Left lung (tissue), 14 donors: ENCODE measurements at places on chromosomes 13 and 19. TPM values are rescaled to one million over a fixed set of nuclear protein-coding genes. Genes with fewer than 3 reads are reported as not detected.

DNA sequence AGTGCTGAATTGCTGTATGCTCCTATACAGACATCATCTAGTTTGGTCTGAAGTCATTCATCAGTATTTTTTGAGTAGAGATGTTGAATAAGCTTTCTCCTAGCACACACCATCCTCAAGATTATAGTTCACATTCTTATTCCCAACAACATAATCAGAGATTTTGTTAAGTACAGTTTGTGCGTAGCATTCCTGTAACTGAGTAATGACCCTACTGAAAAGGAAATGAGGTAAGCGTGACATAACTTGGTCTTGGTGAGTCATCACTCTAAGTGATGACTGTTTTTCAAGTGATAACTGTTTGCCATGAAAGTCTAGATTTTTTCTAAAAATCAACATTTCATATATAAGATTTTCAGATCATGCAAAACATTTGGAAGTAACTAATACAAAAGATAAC is 18.5 kb upstream of the FAM216B start:
- H3K4me3 ChIP-seq: no peak overlapping the region
- H3K36me3 ChIP-seq: no peaks in the 10 kb centered on the region
- no peaks in the 10 kb centered on the region for H3K4me1 ChIP-seq
- DNase-seq: no peak
- no peak overlapping the region for H3K27ac ChIP-seq

- no peak overlapping the region for H3K4me3 ChIP-seq
- H3K4me1 ChIP-seq: peaks cover 5% of the 10 kb centered on the region
- no peak overlapping the region for H3K27ac ChIP-seq
- H3K36me3 ChIP-seq: no peaks in the 10 kb centered on the region
- no peak for DNase-seq
- no peaks in the 10 kb centered on the region for H3K27me3 ChIP-seq
These were observed 35.0 kb downstream of the FAM124A start for GRCh38 chr13:51257187-51257586.

DNA sequence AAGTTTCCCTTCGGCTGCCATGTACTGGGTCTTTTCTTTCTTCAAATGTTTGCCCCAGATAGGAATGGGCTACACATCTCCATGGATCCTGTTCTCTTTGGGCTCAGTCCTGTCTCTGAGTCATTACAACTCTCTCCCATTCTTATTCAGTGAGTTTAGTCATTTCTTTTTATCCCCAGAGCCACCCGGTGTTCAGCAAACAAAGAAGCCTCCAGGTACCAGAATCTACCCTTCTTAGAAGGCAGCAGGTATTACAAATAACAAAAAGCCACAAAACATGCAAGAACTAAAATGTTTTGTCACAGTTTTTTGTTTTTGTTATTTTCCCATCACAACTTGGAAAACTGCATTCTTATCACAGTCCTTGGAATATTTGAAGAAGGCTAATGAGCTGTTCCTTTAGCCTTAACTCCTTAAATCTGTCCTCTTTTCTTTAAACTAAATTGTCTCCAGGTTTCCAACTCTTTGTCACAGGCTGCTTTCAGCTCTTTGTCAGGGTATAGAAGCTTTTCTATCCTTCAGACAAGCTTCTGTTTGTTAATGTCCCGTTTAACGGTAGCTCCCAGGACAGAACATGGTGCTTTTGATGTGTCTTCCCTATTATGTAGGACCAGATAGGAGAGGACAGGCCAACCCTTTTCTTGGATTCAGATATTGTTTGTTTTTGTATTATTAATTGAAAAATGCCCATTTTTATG is 215.5 kb upstream of the HTR2A start:
- no peak for DNase-seq
- H3K36me3 ChIP-seq: no peaks in the 10 kb centered on the region
- no peak overlapping the region for H3K4me3 ChIP-seq
- no peaks in the 10 kb centered on the region for H3K4me1 ChIP-seq
- no peak overlapping the region for H3K27ac ChIP-seq

DNA sequence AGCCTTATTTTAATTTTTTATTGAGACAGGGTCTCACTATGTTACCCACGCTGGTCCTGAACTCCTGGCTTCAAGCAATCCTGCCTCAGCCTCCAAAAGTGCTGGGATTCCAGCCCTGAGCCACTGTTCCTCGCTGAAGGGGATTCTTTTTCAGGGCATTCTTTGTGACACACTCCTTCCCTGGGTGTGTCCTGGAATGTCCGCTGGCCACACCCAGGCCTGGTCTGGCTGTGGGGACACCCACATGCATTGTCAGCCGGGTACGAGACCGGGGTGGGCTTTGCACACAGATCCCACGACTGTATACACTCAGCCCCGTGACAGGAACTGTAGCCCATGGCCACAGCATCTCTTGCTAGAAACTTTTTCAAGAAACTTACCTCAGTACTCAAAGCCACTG is 34.4 kb upstream of the GATAD2A start:
- peaks cover 56% of the 10 kb centered on the region for H3K4me1 ChIP-seq
- no peaks in the 10 kb centered on the region for H3K27me3 ChIP-seq
- peak overlapping the region; percentile 57 for H3K27ac ChIP-seq
- no peaks in the 10 kb centered on the region for H3K36me3 ChIP-seq

- DNase-seq: no peak
- no peaks in the 10 kb centered on the region for H3K27me3 ChIP-seq
- no peak overlapping the region for H3K27ac ChIP-seq
- H3K4me1 ChIP-seq: no peaks in the 10 kb centered on the region
- H3K36me3 ChIP-seq: no peaks in the 10 kb centered on the region
These were observed 10.6 kb upstream of the MTRF1 start for GRCh38 chr13:41273831-41274441.

DNA sequence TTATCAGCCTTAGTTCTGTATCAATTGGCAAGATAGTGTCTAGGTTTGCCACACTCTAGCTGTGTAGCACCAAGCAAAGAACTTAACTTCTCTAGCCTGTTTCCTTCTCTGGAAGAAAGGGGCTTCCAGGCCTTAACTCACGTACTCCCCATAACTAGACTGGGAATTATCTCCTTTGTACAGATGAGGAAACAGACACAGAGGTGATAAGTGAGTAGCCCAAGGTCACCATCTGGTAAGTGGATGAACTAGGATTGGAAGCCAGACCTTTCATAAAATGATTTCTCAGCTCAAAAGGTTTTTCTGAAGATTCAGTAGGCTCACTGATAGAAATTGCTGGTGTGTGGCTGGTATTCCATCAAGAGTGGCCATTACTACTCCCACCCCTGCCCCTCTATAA is 3.1 kb downstream of the ZNF428 start:
- H3K27me3 ChIP-seq: no peaks in the 10 kb centered on the region
- no peak overlapping the region for H3K4me3 ChIP-seq
- no peak overlapping the region for H3K27ac ChIP-seq
- H3K36me3 ChIP-seq: no peaks in the 10 kb centered on the region
- peaks cover 14% of the 10 kb centered on the region for H3K4me1 ChIP-seq
- DNase-seq: no peak

DNA sequence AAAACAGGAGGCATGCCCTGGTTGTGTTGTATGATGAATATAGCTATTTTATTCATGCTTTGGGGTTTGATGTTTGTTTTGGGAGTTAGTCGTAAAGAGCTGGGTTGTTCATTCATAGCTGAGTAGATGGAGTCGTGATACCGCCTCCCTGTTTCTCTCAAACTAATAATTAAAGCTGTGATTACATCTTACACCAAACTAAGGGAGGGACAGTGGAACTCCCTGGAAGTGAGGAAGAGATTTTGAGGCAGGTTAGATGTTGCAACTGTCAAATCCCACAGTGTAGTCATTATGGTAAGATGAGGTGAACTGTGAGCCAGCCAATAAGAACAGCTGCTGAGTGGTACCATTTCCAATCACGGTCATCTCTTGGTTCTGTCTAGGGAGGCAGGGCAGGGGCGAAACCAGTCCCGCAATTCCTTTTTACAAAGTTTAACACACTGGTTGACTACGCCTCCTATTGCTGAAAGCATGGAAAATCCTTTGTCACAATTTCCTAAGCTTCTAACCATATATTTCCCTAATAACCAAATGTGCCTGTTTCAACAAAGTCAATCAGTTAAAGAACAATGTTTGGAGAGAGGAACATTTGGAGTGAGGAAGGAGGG is 207.6 kb upstream of the SERP2 start:
- no peak for DNase-seq
- no peaks in the 10 kb centered on the region for H3K4me1 ChIP-seq
- H3K27me3 ChIP-seq: no peaks in the 10 kb centered on the region
- H3K27ac ChIP-seq: no peak overlapping the region
- no peaks in the 10 kb centered on the region for H3K36me3 ChIP-seq
- H3K4me3 ChIP-seq: no peak overlapping the region

DNA sequence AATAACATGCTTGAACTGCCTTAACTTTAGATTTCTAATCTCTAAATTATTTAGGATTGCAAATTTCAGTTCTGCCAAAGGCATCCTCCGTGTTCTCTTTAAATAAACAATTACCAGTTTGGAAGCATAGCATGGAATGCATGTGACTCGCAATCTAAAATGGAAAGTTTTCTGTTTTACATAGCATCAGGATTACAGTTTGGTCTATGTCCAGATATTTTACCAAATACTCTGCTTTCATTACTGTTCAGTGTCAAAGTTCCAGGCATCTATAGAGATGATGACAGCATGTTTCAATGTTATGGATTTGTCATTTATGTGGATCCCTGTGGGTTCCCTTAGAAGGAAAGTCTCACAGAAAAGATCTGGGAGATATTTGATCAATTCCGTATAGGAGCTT is 16.8 kb downstream of the FLT1 start:
- no peak overlapping the region for H3K4me3 ChIP-seq
- H3K36me3 ChIP-seq: no peaks in the 10 kb centered on the region
- no peaks in the 10 kb centered on the region for H3K4me1 ChIP-seq
- H3K27ac ChIP-seq: no peak overlapping the region
- DNase-seq: no peak
- peaks cover 4% of the 10 kb centered on the region for H3K27me3 ChIP-seq

GRCh38 chr13:76813000-76813691 is 73.1 kb downstream of the KCTD12 start:
- no peaks in the 10 kb centered on the region for H3K4me1 ChIP-seq
- H3K27me3 ChIP-seq: no peaks in the 10 kb centered on the region
- no peaks in the 10 kb centered on the region for H3K36me3 ChIP-seq
- H3K27ac ChIP-seq: no peak overlapping the region

DNA sequence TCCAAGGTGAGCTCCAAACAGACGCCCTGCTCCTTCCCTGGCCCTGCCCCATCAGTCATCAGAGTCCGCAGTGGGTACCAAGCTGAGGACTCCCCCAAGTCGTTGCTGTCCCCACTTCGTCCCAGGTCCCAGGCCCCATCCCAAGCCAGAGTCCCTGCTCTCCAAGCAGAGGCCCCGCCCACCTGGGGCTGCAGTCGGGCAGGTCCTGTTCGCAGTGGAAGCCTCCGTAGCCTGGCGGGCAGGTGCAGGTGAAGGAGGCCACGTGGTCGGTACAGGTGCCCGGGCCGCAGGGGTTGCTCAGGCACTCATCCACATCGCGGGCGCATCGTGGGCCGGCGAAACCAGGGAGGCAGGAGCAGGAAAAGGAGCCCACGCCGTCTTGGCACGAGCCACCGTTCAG is 19.4 kb downstream of the NOTCH3 start:
- no peaks in the 10 kb centered on the region for H3K36me3 ChIP-seq
- no peak overlapping the region for H3K4me3 ChIP-seq
- DNase-seq: peak; percentile 83

DNA sequence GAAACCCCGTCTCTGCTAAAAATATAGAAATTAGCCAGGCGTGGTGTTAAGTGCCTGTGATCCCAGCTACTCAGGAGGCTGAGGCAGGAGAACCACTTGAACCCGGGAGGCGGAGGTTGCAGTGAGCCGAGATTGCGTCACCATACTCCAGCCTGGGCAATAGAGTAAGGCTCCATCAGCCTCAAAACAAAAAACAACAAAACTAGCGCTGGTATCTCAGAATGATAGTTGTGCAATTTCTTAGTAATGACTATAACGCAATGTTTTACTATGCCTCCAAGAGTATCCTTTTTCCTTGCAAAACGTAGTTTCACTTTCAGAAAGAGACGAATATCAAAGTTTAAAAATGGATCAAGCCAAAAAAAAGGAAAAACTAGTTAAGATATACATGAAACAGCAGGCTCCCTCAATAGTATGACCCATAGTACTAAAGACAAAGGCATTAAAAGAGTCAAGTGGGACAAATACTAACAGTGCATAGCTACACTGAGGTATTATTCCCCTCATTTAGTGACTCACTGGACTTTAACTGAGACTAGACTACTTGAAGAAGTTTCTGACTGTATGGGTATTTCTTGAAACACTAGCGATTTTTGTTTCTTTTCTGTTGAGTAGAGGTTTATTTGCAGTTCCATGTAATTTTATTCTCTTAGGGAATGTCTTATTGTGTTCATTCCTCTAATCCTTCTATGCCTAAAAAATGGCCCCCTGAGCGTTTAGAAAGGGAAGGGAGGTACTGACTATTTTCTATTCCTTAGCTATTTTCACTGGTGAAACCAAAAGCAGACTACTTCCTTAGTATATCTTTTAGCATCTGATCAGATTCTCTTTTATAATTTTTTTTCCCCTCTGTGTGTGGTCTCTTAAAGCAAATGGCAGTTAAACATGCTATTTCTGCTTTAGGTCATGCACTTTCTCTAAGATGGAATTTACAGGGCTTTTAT is 10.4 kb upstream of the ITM2B start:
- no peaks in the 10 kb centered on the region for H3K27me3 ChIP-seq
- H3K4me3 ChIP-seq: peak overlapping the region; percentile 2
- peaks cover 5% of the 10 kb centered on the region for H3K4me1 ChIP-seq
- no peak for DNase-seq
- H3K36me3 ChIP-seq: no peaks in the 10 kb centered on the region
- peak overlapping the region; percentile 90 for H3K27ac ChIP-seq

- H3K36me3 ChIP-seq: peaks cover 90% of the 10 kb centered on the region
- no peaks in the 10 kb centered on the region for H3K27me3 ChIP-seq
- H3K27ac ChIP-seq: no peak overlapping the region
- no peaks in the 10 kb centered on the region for H3K4me1 ChIP-seq
- DNase-seq: no peak
These were observed 23.1 kb downstream of the PNPLA6 start for GRCh38 chr19:7558667-7559066.

DNA sequence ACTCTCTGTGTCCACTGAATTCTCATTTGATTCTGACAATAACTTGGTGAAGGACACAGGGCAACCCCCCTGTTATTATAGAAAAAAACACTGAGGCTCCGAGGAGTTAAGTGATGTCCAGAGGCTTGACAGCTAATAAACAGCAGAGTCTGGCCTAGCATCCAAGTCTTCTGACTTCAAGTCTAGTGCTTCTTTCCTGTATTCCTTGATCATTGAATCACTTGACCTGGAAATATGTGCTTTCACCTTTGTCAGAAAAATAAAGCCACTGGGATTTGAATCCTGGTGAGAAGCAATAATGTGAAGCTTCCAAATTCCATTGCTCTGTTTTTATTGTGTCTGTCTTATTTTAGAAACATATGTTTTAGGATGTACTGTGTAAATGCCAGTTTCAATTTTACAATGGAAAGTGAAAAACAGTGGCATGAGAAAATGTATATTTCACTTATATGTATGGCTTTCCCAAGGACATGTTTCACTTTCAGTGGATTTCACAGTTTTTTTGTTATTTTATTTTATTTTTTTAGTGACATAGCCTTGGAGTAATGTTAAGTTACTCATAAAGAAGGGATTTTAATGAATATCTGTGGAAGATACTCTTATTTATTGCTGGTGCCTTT is 190.2 kb downstream of the GPC6 start:
- H3K4me3 ChIP-seq: no peak overlapping the region
- no peak overlapping the region for H3K27ac ChIP-seq
- no peaks in the 10 kb centered on the region for H3K4me1 ChIP-seq

CBARP gene
- 0.55 TPM for total RNA-seq

MTRF1 gene
- total RNA-seq: 11.9 TPM
